Activated CD4-positive, alpha-beta T cell treated with anti-CD3 and anti-CD28 coated beads, Interleukin-10, Interleukin-2, amounts not matched to agents 100 ng/mL and 50 ng/mL, durations not matched to agents 16 hours and 8 hours (primary cell): ENCODE measurements at places on chromosomes 6 and 20.

DNA sequence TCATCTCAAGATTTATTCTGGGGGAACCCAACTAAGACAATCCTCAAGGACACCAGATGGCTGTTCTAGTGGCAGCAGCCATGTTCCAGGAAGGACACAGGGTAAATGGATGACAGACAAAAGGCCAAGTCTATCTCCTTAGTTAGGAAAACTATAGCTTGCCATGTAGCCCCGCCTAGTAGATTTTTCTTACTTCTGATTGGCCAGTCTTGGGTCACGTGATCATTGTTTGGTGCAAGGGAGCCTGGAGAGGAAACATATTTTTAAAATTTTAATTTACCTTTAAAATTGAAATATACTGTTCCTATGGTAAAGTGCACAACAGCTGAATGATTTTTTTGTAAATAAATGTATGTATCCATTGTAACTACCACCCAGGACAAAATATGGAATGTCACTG lies 4.4 kb upstream of the KCNS1 start:
- no peak for DNase-seq

DNA sequence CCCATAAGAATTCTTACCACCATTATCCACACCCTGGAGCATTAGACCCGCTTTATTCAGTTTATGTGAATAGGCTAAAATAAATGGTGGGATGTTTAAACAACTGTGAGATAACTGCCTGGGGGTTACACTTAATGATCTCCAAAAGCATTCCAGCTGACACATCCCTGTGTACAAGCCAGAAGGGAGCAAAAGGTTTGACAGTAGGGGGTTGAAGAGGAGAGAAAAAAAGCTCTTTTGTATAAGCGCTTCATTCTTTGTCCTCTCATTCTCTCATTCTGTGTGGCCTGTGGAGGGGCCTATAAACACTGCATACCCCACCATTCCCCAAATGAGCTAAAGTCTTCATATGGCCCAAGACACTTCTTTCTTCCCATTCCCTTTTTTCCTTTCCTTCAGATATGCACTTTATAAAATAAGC lies 30.8 kb upstream of the COL21A1 start:
- no peak for DNase-seq

DNA sequence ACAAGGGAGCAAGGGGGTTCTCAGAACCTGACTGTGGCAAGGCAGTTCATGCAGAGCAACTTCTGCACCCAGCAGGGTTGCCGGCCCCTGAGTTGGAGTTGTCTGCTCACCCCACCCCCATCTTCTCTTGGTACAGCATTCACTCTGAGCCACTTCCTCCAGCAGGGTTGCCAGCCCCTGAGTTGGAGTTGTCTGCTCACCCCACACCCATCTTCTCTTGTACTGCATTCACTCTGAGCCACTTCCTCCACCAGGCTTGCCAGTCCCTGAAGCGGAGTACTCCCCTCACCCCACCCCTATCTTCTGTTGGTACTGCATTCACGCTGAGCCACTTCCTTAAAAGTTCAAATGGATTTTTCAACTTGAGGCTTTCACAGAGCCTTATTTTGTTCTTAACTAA lies 79.7 kb upstream of the SYNDIG1 start:
- DNase-seq: peak; percentile 3

- no peak for DNase-seq
Observed at GRCh38 chr6:131368198-131368911, 204.7 kb upstream of the ARG1 start.

DNA sequence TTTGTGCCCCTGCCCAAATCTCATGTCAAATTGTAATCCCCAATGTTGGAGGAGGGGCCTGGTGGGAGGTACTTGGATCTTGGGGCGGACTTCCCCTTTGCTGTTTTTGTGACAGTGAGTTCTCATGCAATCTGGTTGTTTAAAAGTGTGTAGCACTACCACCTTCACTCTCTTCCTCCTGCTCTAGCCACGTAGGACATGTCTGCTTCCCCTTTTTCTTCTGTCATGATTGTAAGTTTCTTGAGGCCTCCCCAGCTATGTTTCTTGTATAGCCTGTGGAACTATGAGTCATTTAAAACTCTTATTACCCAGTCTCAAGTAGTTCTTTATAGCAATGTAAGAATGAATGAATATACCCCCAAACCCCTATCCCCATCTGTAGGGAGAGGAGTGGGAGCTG lies 1013.7 kb upstream of the MAP3K7 start:
- DNase-seq: no peak

- DNase-seq: no peak
Observed at GRCh38 chr6:19554356-19555225, 282.6 kb upstream of the ID4 start.

DNA sequence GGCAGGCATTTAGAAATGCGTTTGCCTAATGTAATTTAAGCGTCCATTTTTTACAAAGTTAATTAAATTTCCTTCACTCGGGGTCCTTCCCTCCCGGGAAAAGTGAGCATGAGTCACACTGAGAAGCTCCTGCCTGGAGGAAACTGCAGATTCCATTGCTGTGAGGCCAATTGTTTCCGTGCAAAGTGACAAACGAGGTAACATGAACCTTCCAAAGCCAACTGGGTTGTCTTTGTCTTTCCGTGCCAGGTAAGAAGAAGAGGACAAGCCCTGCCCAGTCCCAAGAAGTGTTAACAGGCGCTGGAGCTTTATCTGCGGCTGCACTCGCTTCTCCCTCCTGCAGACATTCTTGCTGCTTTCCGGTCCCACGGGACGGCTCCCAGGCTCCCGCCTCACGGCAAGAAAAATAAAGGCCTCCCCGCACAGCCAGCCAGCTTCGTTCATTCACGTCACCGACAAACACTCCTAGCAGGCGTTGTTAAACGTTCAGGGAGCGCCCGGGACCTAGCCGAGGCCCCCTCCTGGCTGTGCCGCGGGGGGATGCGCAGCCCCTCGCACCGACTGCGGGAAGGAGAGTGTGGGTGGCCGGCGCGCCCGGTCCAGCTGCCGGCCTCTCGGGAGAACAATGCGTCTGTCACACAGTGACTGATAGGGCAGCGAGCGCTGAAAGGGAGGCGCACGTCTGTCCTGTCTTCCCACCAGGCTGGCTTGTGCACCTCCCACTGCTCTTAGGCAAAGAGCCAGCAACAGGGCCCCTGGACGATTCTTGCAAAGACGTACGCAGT lies 61.5 kb upstream of the HDDC2 start:
- DNase-seq: no peak

GRCh38 chr6:53691667-53692133 lies 26.1 kb upstream of the KLHL31 start:
- DNase-seq: no peak
